ENCODE measurements at places on chromosomes 12 and 14. TPM values are rescaled to one million over a fixed set of nuclear protein-coding genes. Genes with fewer than 3 reads are reported as not detected.

CATSPERB gene
- total RNA-seq: not detected

RFLNA gene
- 5.7 TPM for total RNA-seq

DPPA3 gene
- not detected for total RNA-seq

CIROP gene
- total RNA-seq: not detected

KRT2 gene
- not detected for total RNA-seq

CEBPE gene
- not detected for total RNA-seq

KRT71 gene
- not detected for total RNA-seq

SMIM41 gene
- 0.07 TPM for total RNA-seq

EIF2B1 gene
- 32.7 TPM for total RNA-seq

SLCO1B1 gene
- not detected for total RNA-seq

All from smooth muscle cell of the pulmonary artery (primary cell).